Natural killer cell (primary cell): ENCODE measurements at places on chromosomes 5 and 9. TPM values are rescaled to one million over a fixed set of nuclear protein-coding genes. Genes with fewer than 3 reads are reported as not detected.
A peak's percentile ranks its signal among the peaks of the same experiment; 100 is the strongest.

Gene ZBTB43
- total RNA-seq = 57.2 TPM

Gene ANKRD55
- total RNA-seq = 0.88 TPM

Gene LRRC19
- total RNA-seq = not detected

Gene TRIM36
- 0.38 TPM for total RNA-seq

Gene SLIT3
- 0.34 TPM for total RNA-seq

Gene HMMR
- total RNA-seq = 0.42 TPM

DNA sequence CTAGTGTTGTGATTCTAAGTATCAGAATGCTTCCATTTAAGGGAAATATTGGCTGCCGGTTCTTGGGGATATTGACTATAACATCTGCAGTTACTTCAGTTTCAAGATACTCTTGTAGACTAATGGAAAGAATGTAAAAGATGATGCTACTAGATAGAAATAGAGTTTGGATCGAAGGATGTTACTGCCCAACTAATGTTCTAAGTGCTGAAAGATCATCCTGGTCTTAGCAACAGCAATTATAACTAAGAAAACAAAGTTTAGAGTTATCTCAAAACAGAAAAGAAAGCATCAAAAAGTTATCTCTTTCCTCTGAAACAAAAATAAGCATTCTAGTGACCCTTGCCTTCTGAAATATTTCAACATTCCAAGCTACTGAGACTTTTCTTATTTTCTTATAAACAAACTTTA is 49.9 kb downstream of the ITGA1 start:
- H3K36me3 ChIP-seq = no peaks in the 10 kb centered on the region
- no peak for DNase-seq
- no peak overlapping the region for H3K4me3 ChIP-seq
- peaks cover 3% of the 10 kb centered on the region for H3K27me3 ChIP-seq
- no peaks in the 10 kb centered on the region for H3K4me1 ChIP-seq

GRCh38 chr9:128123451-128124080 is 4.0 kb downstream of the PTGES2 start:
- peaks cover 24% of the 10 kb centered on the region for H3K4me1 ChIP-seq
- H3K4me3 ChIP-seq = no peak overlapping the region
- H3K27me3 ChIP-seq = no peaks in the 10 kb centered on the region

DNA sequence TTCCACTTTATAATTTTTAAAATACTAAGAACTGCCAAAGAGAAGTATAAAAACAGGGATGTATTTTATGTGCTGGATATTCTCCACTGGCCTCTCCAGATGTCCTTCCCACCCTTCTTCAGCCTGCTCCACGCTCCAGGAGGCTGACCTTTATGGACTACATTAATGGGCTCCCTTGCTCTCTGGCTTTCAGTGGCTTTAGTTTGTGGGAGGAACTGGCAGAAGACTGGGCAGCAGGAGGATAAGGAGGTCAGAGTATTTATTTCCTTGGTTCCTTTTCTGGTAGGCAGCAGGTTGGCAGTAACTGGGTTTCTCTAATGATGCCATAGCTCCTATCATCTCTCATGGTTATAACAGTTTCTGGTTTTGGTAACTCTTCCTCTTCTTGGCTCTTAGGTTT is 133.9 kb downstream of the PAM start:
- no peaks in the 10 kb centered on the region for H3K36me3 ChIP-seq
- no peaks in the 10 kb centered on the region for H3K27me3 ChIP-seq
- peaks cover 24% of the 10 kb centered on the region for H3K4me1 ChIP-seq
- no peak overlapping the region for H3K4me3 ChIP-seq
- peak overlapping the region; percentile 71 for H3K27ac ChIP-seq

DNA sequence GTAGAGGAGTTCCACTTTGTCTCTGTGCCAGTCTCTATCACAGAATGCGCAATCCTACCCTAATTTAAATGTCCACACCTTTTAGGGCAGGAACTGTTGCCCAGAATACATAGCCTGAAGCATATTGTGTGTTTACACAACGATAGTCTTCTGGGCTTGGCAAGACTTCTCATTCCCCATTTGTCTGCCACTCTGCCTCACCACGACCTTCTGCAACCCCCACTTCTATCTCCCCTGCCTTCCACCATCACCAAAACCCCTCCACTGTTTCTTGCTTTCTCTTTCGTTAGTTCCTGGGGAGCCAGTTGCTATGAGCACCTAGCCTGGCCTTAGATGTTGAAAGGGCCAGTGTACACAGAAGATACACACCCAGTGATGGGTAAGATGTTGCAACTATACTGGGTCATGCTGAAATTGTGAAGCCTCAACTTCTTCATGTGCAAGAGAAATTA is 883 bp upstream of the RNF145 start:
- H3K27me3 ChIP-seq = no peaks in the 10 kb centered on the region
- H3K4me3 ChIP-seq = no peak overlapping the region
- no peak overlapping the region for H3K27ac ChIP-seq
- DNase-seq = peak; percentile 26

GRCh38 chr5:22432905-22433304 is 420.2 kb downstream of the CDH12 start:
- H3K27ac ChIP-seq = no peak overlapping the region
- no peaks in the 10 kb centered on the region for H3K36me3 ChIP-seq
- no peak for DNase-seq
- no peak overlapping the region for H3K4me3 ChIP-seq
- H3K4me1 ChIP-seq = no peaks in the 10 kb centered on the region

DNA sequence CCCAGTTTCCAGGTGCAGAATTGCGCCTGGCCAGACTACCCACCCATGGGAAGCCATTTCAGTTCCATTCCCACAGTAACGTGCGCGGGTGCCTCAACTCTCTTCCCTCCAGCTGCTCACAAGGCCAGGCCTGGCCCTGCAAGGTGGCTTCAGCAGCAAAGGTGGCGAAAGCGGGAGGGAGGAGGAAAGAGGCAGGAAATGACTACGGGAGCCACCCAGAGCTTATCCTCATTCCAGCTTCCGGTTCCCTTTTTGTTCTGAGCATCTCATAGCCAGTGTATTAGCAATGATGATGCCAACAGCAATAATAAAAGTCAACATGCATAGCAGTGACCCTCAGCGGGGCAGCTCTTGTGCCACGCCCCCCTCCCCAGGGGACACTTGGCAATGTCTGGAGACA is 101.5 kb upstream of the BOD1 start:
- H3K27me3 ChIP-seq = no peaks in the 10 kb centered on the region
- no peak for DNase-seq
- no peak overlapping the region for H3K4me3 ChIP-seq
- H3K36me3 ChIP-seq = no peaks in the 10 kb centered on the region
- no peaks in the 10 kb centered on the region for H3K4me1 ChIP-seq

- H3K27me3 ChIP-seq = no peaks in the 10 kb centered on the region
- no peak overlapping the region for H3K4me3 ChIP-seq
- H3K36me3 ChIP-seq = no peaks in the 10 kb centered on the region
- DNase-seq = no peak
- H3K4me1 ChIP-seq = no peaks in the 10 kb centered on the region
Observed at GRCh38 chr5:11012295-11012694, 251.3 kb upstream of the DAP start.

- no peaks in the 10 kb centered on the region for H3K36me3 ChIP-seq
- no peak overlapping the region for H3K27ac ChIP-seq
- no peak overlapping the region for H3K4me3 ChIP-seq
- H3K4me1 ChIP-seq = peaks cover 16% of the 10 kb centered on the region
- no peak for DNase-seq
Observed at GRCh38 chr5:1000329-1000728, 8.3 kb upstream of the NKD2 start.

DNA sequence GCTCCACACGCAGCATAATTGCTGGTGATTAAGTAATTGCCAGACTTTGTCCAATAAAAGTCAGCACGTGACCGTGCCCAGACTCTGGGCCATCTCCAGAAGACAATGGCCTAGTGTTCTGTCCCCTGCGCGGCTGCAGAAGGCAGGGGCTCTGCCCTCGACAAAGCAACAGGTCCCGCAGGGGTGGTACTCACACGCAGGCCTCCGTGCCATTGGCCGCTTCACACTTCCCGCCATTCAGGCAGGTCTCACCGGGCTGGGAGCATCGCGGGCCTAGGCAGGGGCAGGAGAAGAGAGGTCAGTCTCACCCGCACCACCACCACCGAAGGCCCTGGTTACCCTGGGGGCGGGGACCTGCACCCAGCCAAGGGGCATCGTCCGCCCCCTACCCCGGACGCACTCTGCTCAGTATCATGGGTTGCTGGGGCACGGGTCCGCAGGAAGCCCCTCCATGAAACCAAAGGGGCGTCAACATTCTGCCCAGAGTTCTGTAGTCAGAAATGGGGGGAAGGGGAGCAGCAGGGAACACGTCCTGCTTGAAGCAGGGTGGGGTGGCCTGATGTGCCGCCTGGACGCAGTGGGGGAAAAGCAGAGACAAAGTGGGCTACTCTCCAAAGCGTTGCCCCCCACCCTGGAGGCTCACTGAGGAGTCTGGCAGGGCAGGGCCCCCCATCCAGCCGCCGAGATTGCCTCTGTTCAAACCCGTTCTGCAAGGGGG is 1.9 kb downstream of the NOTCH1 start:
- peak overlapping the region; percentile 69 for H3K4me3 ChIP-seq
- H3K27me3 ChIP-seq = no peaks in the 10 kb centered on the region

DNA sequence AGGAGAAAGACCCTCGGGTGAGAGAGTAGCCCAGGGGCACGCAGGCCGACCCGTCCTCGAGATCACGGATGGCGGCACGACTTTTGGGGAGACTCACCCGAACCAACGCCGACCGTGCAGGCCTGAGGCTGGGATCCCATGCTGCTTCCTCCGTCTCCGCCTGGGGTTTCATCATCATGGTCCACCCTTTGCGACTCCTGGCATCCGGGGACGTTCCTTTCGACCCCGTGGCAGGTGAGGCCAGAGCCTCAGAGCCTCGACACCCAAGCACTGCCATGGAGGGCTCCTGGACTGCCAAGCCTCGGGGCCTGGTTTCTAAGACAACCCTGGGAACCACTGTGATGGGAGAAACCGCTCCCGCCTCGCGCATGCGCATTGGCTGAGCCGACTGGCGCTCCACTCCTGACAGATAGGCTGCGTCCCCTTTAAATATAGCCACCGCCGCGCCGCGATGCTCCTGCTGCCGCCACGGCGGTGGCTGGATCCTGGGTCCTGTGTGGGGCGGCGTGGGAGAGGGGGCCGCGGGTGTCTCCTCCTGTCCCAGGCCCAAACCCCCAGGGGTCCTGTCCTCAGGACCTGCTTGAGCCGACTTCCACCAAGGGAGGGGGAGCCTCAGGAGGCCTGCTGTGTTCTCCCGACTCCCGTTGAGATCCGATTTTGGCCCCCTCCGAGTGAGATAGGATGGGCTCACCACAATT is 481.6 kb downstream of the SPATA31A7 start:
- no peak overlapping the region for H3K27ac ChIP-seq
- DNase-seq = no peak
- H3K4me1 ChIP-seq = no peaks in the 10 kb centered on the region
- H3K4me3 ChIP-seq = no peak overlapping the region
- no peaks in the 10 kb centered on the region for H3K27me3 ChIP-seq

DNA sequence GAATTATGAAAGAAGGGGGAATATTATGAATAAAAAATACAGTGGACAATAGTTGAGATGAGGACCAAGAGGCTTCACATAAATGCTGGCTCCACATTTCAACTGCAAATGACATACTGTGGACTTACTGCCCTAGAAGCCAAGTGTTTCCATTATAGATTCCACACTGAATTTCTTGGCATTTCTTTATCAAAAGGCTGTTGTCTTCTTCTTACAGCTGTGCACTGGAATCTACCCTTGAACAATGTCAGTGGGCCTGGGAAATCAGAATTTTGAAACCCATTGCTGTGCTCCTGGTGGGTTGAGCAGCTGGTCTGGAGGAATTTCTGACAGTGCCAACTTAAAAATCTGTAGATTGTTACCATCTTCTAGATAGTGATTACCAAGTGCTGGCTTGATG is 49.9 kb downstream of the TNC start:
- no peaks in the 10 kb centered on the region for H3K4me1 ChIP-seq
- no peaks in the 10 kb centered on the region for H3K27me3 ChIP-seq
- DNase-seq = no peak
- H3K36me3 ChIP-seq = no peaks in the 10 kb centered on the region
- H3K27ac ChIP-seq = no peak overlapping the region

DNA sequence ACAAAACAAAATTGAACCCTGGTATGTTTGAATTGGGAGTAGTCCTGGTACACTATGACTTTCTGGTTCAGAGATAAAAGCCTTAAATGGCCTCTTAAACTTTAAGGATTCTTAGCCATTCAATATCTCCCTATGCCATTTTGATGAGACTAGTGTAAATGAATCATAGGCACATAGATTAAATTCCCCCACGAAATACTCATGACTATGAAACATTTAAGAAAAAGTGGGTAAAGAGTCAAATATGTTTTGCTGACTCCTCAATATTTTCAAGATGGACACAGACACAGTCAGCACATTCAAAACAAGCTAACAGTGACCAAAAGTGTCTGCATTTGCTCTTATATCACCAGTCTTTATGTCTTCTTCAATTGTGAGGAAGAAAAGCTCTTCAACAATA is 278.3 kb downstream of the PDE4D start:
- no peaks in the 10 kb centered on the region for H3K36me3 ChIP-seq
- no peaks in the 10 kb centered on the region for H3K4me1 ChIP-seq
- H3K4me3 ChIP-seq = no peak overlapping the region
- H3K27me3 ChIP-seq = no peaks in the 10 kb centered on the region

DNA sequence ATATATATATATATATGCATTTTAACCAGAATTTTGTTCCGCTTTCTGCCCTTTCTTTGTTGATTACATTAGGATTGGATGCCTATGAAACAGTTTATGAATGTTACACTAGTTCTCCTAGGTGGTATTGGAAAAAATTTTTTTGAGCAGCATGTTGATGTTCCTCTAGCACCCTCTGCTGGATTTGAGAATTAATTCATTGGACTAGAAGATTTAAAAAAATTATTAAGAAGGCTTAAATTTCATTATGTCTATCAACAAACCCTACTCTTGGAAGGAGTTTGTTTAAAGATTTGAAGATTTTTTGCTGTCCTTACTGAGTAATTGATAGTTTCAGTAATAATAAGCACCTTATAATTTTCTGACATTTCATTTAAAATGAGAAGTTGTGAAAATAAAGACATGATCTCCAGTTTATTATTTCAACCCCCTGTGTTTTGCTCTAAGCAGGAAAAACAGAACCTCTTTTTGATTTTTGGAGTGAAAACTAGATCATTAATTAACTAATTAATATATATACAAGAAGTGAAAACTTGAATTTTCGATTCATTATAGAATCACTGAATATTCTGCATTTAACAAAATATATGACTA is 89.6 kb downstream of the CCDC171 start:
- no peak overlapping the region for H3K4me3 ChIP-seq
- H3K27me3 ChIP-seq = no peaks in the 10 kb centered on the region
- DNase-seq = no peak
- H3K27ac ChIP-seq = no peak overlapping the region
- no peaks in the 10 kb centered on the region for H3K36me3 ChIP-seq

- H3K4me3 ChIP-seq = no peak overlapping the region
- no peak for DNase-seq
- H3K27me3 ChIP-seq = peaks cover 2% of the 10 kb centered on the region
- H3K27ac ChIP-seq = no peak overlapping the region
Observed at GRCh38 chr5:175561085-175561484, 82.7 kb downstream of the SFXN1 start.

- H3K27me3 ChIP-seq = no peaks in the 10 kb centered on the region
- H3K36me3 ChIP-seq = no peaks in the 10 kb centered on the region
- H3K4me3 ChIP-seq = no peak overlapping the region
- DNase-seq = no peak
Observed at GRCh38 chr5:112116371-112116770, 302.7 kb downstream of the EPB41L4A start.
